ENCODE measurements at places on chromosomes 6 and 20.

GRCh38 chr6:31399589-31400466 is 3.6 kb upstream of the MICA start:
- DNase-seq = peak; percentile 93

GRCh38 chr6:160979061-160979708 is 12.4 kb upstream of the MAP3K4 start:
- DNase-seq = no peak

DNA sequence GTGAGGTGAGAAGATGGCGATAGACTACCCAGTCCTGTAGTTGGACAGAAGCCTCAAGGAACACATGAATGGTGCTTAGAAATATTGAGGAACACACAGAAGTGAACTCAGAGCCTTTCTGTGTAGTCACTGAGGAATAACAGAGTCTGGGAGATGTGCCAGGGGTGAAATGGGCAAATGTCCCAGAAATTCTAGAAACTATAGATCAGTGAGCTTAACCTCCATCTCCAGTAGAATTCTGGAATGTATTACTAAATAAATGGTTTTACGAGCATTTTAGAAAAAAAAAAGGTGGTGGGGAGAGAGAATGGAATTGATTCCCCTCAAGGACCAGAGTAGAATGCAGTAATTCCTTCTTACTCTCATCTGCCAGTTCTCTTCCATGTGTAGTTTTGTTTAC is 380.0 kb downstream of the LMBRD1 start:
- no peak for DNase-seq

GRCh38 chr20:8414586-8415274 is 282.7 kb downstream of the PLCB1 start:
- DNase-seq = no peak

DNA sequence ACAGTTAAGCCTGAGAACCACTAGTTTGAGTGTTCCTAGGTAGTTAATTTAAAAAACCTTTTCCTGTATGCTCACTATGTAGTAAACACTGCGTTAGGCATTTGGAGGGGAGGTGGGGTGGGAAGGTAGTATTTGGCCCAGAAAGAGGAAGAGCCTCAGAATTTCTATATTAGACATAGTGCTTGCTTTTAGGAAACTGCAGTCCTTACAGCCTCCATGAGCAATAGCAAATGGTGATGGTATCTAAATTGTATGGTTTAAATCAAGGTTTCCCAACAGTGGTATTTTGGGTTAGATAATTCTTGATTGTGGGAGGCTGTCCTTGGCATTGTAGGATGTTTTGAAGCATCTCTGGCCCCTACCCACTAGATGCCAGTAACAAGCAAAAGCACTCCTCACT is 61.5 kb upstream of the RIPOR2 start:
- DNase-seq = no peak

DNA sequence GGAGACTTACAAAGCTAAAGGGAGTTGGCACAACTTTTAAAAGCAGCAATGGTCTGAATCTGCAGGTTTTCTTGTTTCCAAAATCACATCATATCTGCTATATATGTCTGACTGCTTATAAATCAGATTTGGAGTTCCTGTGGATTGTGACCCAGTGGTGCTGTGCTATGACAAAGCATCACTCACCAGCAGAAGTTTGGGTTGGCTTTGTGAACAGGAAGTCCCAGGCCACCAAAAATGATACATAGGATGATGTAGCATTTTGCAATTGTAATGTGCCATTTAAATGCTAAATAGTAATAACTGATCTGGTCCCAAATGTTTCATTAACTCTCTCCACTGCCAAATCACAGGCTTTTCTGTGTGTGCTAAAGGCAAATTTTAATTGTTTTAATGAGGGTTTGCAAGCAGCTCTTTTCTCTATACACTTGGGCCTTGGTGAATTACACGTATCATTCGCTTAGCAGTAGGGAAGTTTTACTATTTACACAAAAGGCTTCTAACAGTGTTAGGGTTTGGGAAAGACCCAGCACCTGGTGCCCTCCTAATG is 60.8 kb downstream of the SYNDIG1 start:
- no peak for DNase-seq

DNA sequence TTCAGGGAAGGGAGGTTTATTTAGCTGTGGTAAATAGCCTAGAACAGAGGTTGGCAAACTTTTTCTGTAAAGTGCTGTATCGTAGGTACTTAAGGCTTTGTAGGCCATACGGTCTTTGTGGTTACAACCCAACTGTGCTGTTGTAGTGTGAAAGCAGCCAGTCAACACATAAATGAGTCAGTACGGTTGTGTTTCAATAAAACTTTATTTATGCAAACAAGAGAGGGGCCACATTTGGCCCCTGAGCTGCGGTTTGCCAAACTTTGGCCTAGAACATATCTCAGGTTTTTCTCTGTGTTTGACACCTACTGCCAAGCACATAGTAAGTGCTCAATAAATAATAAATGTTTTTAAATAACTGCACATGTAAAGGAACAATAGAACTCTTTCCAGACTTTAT is 102.2 kb downstream of the RNF144B start:
- DNase-seq = no peak

GRCh38 chr20:11700831-11701230 is 216.9 kb upstream of the BTBD3 start:
- DNase-seq = no peak

GRCh38 chr20:46111836-46112212 is 6.3 kb upstream of the CD40 start:
- no peak for DNase-seq

- no peak for DNase-seq
Observed at GRCh38 chr6:8325743-8326142, 109.6 kb downstream of the SLC35B3 start.

GRCh38 chr20:62896526-62896925 is 29.8 kb downstream of the DIDO1 start:
- no peak for DNase-seq

DNA sequence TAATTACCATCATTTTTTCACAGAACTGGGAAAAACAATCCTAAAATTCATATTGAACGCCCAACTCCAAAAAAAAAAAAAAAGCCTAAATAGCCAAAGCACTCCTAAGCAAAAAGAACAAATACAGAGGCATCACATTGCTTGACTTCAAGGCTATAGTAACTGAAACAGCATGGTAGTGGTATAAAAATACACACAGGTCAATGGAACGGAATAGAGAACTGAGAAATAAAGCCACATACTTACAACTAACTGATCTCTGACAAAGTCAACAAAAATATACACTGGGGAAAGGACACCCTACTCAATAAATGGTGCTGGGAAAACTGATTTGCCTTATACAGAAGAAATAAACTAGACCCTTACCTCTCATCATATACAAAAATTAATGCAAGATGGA is 89.6 kb downstream of the MRAP2 start:
- no peak for DNase-seq

DNA sequence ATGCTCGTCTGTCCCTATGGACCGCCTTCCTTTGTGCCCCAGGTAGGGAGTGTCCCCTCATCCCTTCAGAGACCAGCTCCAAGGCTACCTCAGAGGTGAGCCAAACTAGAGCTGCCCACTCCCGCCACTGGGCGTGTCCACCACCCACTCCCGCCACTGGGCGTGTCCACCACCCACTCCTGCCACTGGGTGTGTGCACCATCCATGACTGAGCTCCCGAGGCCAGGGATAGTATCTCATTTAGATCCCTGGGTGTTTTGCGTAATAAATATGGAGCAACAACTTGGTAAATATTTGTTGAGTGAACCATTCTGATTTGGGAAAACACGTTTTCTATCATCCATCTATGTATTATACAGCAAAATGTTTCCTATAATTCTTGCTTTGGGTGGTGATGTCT is 68.8 kb downstream of the ZBTB2 start:
- DNase-seq = no peak

DNA sequence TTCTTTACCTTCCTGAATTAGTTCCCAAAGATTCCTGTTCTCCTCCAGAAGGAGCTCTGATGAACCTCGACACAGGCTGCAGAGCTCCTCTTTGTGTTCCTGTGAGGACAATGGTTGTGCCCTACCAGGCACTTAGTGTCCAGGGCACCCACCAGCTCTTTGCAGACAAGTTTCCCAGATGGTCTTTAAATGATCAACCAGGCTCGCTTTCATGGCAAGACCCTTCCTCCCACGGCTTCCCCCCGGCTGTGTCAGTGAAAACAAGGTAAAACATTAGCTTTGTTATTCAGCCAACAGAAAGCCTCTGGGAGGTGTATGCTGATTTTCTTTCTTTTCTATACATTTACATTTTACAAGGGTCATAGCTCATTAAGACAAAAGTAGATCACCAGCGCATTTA is 32.3 kb upstream of the CNKSR3 start:
- no peak for DNase-seq

DNA sequence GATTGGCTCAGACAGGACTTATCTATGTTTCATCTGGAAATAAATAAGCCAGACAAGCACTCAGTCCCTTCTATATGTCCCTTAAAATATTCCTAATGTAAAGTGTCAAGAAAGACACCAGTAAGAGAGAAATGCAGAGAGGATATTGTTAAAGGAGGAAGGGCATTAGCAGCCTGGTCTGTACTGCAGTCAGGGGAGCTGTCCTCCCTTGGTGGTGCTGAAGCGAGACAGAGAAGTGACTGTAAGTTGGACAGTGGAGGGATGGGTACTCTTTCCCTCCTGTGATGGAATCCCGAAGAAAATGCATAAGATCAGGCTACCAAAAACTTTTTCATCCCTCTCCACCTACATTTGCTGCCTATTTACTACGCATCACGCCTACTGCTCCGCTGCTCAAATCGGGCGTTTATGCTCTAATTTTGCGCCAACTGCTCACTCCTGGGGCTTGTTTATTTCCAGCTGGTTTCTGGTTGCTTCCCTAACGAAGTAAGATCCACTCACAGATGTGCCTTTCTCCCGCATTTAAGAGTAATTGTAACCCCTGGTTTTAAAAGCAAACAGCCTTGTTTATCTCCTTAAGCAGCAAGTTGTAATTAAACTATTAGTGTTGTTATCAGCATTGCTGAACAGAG is 35.2 kb downstream of the PHACTR1 start:
- peak; percentile 23 for DNase-seq

DNA sequence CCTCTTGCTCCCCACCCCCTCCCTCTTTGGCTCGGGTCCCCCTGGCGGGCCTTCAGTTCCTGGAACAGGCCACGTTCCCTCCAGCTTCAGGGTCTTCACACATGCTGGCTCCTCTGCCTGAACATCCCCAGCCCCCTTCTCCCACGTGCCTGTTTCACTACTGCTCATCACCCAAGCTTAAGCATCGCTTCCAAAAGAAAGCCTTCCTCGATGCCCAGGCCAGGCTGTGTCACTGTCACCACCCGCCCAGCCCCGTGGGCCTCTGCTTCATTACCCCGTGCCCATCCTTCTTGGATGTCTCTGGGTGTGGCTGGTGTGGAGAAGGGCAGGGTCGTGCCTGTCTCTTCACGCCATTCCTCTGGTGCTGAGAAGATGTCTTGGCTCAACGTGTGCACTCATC is 2.8 kb downstream of the DLGAP4 start:
- no peak for DNase-seq

GRCh38 chr6:72403413-72403812 is 218.5 kb upstream of the KCNQ5 start:
- DNase-seq = no peak

DNA sequence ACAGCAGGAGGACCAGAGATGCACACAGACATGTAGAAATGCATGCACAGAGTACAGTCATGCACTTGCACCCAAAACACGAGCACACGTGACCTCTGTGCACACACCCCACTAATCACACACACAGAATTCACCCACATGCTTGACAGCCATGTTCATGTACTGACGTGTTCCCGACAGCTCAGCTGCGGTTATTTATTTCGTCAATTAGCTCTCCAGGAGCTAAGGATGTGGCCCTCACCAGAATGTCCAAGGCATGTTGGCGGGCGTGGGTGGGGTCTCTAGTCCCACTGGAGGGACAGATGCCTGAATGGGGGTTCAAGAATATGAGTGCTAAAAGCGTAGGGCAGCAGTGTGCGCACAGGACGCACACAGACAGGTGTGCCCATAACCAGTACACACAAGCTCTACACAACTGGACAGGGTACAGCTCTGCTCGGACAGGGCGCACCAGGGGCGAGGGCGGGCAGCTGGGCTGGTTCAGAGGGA is 571 bp upstream of the PRPF6 start:
- no peak for DNase-seq

DNA sequence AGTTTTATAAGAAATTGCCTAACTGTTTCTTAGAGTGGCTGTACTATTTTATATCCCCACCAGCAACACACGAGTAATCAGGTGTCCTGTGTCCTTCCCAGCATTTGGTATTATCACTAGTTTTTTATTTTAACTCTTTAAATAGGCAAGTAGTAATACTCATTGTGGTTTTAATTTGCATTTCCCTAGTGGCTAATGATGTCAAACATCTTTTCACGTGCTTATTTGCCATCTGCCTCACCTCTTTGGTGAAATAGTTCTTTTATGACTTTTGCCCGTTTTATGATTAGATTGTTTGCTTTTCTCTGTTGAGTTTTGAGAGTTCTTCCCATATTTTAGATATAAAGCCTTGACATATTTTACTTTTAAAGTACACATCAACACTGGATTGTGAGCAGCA is 57.8 kb downstream of the GCLC start:
- no peak for DNase-seq

GRCh38 chr6:80480421-80481157 is 374.1 kb downstream of the BCKDHB start:
- DNase-seq = no peak

DNA sequence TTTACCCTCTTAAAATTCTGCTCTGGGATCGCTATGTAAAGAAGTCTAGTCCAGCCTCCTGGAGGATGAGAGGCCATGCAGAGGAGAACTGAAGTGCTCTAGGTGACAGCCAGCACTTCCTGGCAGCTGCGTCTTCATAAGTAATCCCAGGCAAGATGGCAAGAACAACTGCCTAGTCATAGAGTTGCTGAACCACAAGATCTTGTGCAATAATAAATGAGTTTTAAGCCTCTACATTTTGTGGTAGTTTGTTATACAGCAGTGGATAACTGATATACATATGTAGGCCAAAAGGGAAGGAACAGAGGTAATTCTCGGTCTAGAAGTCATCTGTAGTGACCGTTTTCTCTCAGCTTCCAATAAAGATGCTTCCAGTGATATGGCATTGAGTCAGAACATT is 103.8 kb upstream of the FLRT3 start:
- no peak for DNase-seq

GRCh38 chr6:47129129-47129528 is 87.0 kb upstream of the ADGRF1 start:
- DNase-seq = no peak

- DNase-seq = no peak
Observed at GRCh38 chr20:47531458-47531857, 29.8 kb downstream of the NCOA3 start.

GRCh38 chr6:70310063-70310694 is 7.3 kb upstream of the COL9A1 start:
- DNase-seq = peak; percentile 57

DNA sequence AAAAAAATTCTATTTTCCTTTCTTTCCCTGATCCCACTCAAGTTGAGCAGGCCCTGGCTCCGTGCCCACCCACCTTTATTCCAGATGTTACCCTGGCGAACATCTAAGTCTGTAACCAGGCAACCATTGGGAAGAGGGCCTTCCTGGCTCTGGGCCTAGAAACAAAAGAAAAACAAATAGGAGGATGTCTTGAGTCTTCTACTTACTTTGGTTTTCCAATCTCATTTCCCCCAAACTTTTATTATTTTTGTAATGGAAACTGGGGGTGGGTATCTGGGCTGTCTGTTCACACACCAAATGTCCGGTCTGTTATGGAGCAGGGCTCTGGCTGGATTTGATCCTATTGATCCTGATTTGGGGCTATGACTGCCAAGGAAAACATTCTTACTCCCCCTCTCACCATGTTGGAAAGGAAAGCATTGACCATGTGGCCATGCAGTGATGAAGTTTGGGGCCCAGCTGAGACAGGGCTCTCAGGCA is 744.1 kb downstream of the DHX35 start:
- DNase-seq = no peak

Data from LoVo (cell line).